Activated naive CD4-positive, alpha-beta T cell (primary cell): ENCODE measurements at places on chromosomes 7 and 10.

DNA sequence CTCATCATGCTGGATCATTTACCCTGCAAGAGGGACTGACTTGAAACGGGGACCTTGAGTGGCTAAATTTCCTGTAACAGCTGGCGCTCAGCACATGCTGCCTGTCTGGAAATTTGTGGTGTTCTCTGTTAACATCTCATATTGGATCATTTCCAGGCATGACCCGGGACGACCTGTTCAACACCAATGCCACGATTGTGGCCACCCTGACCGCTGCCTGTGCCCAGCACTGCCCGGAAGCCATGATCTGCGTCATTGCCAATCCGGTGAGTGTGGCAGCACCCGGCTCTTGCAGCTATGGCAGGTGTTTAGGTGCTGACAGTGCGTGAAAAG lies 9.9 kb downstream of the MDH2 start:
- DNase-seq: no peak

- no peak for DNase-seq
Measured at GRCh38 chr10:74255888-74256357, 104.9 kb downstream of the ADK start.

DNA sequence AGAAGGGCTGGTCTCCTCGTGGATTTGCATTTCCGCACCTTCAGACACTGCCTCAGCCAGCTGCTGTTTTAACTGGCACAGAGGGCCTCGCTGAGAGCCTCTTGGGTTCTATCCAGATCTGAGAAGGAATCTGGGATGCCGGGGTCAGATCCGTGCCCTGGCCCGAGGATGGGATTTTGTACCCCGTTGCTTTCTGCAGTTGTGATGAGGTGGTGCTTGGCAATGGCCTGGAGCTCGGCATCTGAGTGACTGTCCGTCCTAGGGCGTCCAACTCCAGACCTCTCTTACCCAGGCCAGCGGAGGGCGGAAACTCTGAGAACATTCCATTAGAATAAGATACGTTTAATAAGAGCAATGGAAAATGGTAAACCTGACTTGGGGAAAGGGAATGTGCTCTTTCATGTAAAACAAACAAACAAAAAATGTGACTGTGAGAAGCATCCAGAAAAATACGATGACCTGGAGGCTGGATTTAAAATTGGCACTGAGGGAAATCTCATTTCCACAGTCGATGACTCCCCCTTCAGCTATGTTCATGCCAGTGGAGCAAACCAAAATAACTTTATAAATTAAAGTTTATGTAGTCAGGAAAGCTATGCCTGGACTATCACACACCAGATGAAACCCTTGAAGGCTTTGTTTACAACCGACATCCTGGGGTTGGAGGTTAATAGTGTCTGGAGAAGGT lies 39.6 kb downstream of the GRK5 start:
- no peak for DNase-seq

- DNase-seq: no peak
Measured at GRCh38 chr10:100065084-100065660, 16.5 kb downstream of the CPN1 start.

DNA sequence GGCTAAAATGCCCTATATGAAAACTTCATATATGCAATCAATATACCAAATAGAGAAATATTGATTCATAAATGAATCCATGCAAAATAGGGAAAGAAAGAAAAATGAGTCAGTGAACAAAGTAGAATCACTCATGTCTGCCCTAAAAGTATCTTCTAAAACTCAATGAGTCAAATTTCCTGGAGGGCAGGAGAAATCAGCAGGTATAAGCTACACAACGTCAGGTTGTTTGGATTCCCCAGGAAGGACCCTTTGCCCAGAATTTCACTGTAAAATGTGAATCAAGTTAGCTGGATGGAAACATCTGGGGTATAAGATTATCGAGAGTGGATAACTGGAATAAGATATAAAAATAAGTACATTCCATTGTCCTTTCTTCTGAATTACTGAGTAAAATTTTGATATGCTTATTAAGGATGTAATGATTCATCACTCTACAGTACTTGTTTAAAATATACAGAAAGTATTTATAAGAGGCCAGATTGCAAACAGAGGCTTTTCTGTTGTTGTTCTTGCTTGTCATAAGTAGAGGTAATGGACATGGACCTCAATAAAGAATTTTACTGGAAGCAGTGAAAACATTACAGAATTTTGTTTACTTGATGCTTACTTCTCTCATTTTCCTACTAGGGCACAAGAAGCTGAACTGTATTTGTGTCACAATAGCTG lies 99.0 kb downstream of the AGMO start:
- DNase-seq: no peak

GRCh38 chr7:93119191-93119905 lies 1.6 kb upstream of the SAMD9 start:
- DNase-seq: no peak

- DNase-seq: no peak
Measured at GRCh38 chr7:122305475-122306319, 1.1 kb upstream of the FEZF1 start.
